ENCODE measurements at places on chromosomes 12 and 14.
A peak's percentile ranks its signal among the peaks of the same experiment; 100 is the strongest.

- no peak for DNase-seq
Observed at GRCh38 chr12:14264778-14265177, 100.7 kb upstream of the ATF7IP start.

DNA sequence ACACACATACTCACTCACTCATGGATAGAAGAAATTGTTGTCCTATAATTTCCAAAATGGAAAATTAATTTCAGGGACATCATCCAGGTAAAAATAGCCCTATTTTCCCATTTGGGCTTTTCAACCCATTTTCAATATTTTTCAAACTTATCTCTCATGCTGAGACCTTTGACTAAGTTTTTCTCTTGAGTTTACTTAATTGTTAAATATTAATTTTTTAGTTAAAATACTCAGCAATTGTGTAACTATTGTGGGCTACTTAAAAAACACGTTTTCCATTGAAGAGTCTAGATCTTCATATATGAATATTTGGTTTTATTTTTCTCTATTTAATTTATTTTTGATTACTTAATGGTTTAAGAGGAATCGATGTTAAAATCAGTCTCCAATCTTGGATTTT lies 14.2 kb upstream of the TAS2R43 start:
- DNase-seq: no peak

DNA sequence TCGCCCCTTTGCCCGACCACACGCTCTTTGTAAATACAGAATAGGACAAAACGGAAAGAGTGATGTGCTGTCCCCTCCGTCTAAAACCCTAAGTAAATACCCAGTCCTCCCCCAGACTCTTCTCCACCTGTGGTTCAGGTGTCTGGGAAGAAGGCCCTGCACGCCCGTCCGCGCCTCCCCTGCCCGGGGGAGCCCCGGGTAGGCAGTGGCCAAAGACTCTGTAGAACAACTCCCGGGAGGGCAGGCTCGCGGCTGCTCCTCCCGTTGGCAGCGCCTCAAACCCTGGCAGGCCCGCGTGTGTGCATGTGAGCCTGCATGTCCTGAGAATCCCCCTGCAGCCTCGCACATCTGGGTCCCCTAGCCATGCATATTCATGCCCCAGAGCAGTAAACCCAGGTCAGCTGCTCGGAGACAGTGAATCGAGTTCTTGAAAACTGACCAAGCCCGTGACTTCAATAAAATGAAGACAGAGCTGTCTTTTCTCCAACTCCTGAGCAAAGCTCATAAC lies 165.8 kb downstream of the MON2 start:
- peak; percentile 67 for DNase-seq

DNA sequence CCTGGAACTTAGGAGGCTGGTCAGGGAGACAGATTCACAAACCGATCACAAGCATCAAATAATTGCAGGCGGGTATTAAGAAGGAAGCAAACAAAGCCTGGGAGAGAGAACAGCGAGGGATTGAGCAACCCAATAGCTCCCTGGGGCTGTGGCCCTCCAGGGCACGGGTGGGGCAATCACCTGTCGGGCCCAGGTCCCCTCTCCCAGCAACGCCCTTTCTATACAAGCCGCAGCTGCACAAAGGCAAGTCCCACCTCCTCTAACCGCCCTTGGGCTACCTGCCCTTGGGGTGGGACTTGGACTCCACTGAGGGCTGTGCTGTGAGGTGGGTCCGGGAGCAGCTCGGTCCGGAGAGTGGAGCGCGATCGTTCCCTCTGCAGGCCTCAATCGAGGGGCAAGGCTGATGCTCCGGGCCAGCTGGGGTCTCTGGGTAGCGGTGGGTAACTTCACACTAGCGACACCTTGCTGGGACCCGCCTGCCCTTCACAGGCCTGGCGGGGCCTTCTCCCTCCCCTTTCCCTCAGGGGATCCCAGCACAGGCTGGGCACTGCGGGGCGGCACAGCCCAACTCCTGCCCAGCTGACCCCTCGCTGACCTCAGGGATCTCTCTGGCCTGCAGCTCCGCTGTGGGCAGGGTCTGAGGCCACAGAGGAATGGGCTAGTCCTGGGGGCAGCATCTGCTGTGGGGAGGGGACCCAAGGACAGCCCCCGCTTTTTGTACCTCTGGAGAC lies 8.0 kb downstream of the PHB2 start:
- peak; percentile 82 for DNase-seq

- no peak for DNase-seq
Observed at GRCh38 chr14:90072350-90072749, 10.6 kb downstream of the KCNK13 start.

- no peak for DNase-seq
Observed at GRCh38 chr12:16148938-16149337, 128.5 kb downstream of the SLC15A5 start.

DNA sequence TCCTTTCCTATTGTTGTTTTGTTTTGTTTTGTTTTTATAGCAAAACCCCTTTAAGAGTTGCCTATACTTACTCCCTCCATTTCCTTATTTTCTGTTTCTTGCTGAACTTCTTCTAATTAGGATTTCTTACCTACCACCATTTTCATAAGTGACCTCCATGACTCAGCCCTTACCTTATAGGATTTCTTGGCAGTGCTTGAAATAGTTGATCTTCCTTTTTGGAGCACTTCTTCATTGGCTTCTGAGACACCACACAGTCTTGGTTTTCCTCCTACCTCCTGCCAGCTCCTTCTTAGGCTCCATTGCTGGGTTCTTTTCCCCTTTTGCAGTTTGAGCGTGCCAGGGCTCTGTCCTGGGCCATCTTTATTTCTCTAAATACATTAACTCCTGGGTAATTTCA lies 23.4 kb upstream of the EID3 start:
- peak; percentile 3 for DNase-seq

DNA sequence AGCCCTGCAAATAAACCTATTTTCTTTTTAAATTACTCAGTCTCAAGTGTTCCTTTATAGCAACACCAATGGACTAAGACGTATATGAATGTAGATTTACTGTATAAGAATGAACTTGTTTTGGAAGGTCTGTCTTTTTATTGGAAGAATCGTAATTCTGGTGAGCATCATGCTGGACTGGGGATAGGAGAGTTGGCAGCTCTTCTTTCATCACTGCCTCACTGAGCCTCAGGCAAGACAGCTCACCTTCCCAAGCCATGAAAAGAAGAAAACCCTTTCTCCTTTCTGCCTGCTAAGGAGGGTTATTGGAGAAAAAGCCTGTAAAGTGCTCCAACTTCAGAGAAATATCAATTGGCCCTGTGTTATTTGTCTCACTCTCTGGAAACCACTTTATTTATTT lies 9.1 kb upstream of the RNF34 start:
- DNase-seq: no peak

DNA sequence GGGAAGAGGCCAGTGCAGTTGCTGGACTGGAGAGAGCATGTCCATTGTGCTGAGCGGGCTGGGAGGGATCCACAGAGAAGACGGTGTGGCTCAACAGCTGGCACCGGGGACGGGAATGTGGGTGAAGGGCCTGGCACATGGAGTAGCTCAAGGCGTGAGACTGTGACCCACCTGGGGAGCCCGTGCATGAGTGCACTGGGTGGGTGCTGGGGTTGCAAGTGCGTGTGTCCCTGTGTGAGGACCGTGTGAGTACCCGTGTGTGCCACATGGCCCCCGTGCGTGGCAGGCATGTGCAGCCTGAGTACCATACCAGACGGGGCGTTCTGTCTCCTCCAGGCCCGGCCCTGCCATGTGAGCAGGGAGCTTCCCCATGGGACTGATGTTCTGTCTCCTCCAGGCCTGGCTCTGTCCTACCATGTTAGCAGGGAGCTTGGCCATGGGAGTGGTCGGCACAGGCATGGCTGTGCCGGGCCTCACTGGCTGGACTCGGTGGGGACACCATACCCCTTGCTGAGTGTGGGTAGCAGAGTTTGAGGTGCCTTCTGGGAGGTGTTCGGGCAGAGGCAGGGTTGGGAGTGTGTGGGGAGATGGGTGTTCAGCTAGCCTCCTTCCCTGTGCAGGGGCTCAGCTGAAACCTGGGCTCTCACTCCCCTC lies 234.4 kb downstream of the TMEM121 start:
- peak; percentile 24 for DNase-seq

Data from activated CD8-positive, alpha-beta memory T cell treated with anti-CD3 and anti-CD28 coated beads for 24 hours (primary cell).